ENCODE measurements at places on chromosomes 16 and 17.
A peak's percentile ranks its signal among the peaks of the same experiment; 100 is the strongest.

GRCh38 chr16:85209526-85210121, 97.4 kb upstream of the CIBAR2 start:
- no peak for ATAC-seq

- ATAC-seq = no peak
Measured at GRCh38 chr16:68298312-68298711, 12.4 kb downstream of the SLC7A6OS start.

GRCh38 chr16:57889522-57889921, 81.4 kb downstream of the CNGB1 start:
- no peak for ATAC-seq

- ATAC-seq = peak; percentile 89
Measured at GRCh38 chr17:66301864-66302741, at the start of gene PRKCA. PRKCA (plus strand) TSS chr17:66302613.

GRCh38 chr17:2421315-2422147, 20.7 kb upstream of the MNT start:
- no peak for ATAC-seq

DNA sequence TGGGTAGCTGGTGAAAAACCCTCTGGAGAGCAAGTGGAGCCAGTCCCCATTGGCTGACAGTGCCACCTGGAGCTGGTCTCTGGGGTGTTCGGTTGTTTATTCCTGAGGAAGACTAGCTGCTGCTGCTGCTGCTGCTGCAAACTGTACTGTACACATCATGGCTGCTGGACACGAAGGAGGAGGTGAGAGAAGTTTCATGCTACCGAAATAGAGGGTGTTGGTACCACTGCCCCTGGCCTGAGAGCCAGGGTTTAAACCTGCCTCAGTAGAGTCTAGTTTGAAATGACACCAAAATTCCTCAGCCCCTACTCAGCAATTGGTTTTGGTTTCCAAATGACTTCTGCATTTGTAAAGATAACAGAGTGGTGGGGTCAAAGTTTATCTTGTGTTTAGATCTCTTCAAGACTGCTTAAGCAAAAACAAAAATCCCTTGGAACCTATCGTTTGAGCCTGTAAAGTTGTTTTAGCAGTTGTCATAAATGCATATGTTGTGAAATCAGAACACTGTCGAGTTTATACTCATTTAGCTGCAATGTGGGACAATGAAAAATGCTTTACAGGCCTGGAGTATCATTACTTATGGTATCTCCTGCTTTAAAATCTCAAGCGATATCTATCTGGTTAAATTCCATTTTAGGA, 40.8 kb downstream of the CYB5B start:
- no peak for ATAC-seq

DNA sequence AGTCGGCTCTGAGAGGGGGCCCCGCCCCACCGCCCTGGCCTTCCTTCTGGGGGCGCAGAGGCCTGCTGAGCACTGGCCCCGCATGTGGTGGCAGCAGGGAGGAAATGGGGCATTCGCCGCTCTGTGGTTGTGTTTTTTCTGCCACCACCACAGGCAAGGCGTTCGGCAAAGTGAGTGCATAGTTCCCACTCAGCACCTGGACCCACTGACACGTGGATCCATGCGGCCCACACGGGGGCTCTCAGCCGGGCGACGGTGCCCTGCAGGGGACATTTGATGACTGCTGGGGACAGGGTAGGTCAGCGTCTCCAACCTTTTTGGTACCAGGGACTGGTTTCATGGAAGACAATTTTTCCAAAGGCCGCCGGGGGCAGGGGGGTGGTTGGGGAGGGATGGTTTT, 70.9 kb downstream of the ENGASE start:
- no peak for ATAC-seq

DNA sequence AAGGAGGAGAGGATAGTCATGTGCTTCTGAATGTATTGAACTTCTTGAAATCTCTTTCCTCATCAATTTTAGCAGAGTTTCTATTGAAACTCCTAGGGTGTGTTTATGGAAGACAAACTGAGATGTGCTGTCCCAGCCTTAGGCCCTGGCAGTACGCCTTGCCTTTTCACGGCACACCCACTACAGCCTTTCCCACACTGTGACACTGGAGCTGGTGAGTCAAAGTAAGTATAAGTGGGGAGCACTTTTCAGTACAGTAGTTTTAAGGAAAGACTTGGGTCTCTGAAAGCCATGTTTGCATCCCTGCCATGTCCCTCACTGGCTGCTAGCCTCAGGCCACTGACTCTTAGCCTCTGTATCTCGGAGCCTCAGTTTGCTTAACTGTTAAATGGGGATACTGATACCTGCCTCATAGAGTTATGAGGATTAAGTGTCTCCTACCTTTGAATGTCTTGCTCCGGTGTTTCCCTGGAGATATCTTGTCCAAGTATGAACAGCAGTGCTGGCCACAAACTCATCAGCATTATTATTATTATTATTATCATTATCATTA, 144.7 kb upstream of the CRHR1 start:
- no peak for ATAC-seq

- no peak for ATAC-seq
Measured at GRCh38 chr17:11996722-11997146, 541 bp downstream of the ZNF18 start.

DNA sequence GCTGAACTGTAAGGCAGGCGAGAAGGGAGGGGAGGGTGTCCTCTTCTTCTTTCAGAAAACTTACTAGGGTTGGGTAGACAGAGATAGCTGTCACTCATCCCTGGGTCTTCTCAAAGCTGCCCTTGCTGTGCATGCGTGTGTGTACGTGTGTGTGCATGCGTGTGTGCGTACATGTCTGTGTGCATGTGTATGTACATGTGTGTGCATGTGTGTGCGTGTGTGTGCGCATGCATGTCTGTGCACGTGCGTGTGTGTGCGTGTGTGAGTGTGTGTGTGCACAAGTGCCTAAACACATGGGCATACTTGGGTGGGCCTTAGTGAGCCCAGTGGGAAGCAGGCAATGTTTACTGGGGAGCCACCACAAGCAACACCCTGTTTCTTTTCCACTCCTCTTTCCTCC, 154.8 kb upstream of the TNRC6C start:
- ATAC-seq = no peak

DNA sequence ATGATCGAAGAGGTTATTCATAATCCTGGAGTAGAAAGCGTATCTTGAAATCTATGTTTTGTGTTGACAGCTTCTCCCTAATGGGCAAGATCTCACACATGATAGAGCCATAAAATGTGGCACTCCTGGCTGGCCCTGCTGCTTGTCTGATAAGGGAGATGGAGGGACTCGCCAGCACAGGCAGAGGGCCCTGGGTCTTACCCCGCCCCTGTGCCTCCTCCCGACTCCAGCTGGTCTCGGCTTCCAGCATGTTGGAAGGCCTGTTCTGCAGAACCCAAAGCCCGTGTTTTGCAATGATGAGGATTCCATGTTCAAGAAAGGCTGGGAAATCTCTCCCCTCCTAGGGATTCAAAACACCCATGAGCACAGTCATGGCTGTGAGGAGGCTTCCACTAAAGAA, 106.7 kb upstream of the SDK2 start:
- no peak for ATAC-seq

DNA sequence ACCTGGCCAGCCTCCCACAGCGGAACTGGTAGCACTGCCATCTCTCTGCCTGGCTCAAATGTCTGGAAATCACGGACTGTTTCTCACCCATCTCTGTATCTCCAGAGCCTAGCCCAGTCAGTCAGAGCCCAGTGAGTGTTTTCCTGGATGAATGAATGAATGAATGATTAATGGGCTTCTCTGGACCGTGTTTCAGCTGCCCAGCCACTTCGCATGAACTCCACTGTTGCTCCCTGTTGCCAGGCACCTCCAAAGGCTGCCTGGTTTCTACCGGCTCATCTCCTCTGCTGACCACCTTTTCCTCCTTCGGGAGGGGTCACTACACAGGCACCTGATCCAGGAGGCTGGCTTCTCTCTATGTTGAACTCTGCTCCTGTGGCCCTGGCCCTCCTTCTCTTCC, 91.0 kb upstream of the SDK2 start:
- peak; percentile 67 for ATAC-seq

DNA sequence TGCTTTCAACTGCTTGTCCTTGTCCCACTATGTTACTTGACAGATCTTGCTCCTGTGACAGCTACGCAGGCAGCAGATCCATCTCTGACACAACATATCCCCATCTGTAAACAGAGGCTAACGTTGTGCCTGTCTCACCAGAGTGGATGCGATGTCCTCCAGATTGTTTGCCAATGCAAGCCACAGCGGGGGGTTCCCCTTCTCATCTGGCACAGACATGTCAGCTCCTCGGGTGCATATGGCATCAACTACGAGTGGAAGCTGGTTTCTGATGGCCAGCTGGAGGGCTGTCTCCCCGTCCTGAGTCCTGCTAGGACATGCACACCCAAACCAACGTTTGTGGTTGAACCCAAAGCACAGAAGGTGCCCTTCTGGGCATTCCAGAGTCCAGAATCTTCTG, 39.0 kb downstream of the CYB5D2 start:
- no peak for ATAC-seq

GRCh38 chr17:69326377-69327059, 415 bp downstream of the ABCA5 start:
- peak; percentile 23 for ATAC-seq

GRCh38 chr17:2778489-2778888, 17.7 kb upstream of the RAP1GAP2 start:
- ATAC-seq = no peak

DNA sequence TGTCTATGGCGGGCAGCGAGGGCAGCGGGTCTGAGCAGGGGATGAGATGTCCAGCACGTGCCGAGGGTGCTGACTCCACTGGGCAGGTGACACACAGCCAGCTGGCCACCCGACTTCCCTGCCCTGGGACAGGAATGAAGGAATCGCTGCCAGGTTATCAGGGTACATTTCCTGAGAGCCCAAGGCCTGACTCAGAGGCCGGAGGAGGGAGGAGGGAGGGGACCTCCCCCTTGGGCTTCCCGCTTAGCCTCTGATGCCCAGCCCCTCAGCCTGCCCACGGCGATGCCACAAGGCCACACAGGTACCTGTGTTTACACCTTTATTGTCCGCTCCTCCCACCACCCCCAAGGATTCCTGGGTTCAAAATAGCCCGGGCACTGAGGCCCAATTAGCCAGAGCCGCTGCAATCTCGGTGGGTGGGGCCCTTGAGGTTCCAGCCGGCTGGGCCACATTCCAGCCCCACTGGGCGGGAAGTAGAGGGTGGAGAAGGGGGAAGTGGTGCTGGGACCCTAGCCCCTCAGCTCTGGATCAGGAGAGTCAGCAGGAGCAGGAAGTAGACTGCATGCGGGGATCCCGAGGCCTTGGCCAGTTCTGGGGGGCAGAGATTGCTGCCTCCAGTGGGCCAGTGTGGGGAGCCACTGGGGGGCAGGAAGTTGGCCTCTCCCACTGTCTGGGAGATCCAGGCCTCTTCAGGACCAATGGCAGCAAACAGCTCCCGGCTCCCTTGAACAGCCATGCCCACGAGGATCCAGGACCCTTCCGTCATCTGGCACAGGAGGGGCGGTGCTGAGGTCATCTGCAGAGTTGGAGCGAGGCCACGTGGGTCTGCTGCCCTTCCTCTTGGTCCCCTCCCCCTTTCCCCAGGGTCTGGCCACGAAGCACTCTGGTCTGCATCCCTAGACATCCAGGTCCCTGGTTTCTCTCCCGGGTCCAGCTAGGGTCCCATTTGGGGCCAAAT, 3.4 kb upstream of the PRSS8 start:
- ATAC-seq = no peak

- no peak for ATAC-seq
Measured at GRCh38 chr17:79532107-79532790, 78.6 kb downstream of the RBFOX3 start.

GRCh38 chr17:17151055-17151454, 55.1 kb downstream of the PLD6 start:
- no peak for ATAC-seq

- no peak for ATAC-seq
Measured at GRCh38 chr17:64217249-64217691, 45.8 kb downstream of the TEX2 start.

DNA sequence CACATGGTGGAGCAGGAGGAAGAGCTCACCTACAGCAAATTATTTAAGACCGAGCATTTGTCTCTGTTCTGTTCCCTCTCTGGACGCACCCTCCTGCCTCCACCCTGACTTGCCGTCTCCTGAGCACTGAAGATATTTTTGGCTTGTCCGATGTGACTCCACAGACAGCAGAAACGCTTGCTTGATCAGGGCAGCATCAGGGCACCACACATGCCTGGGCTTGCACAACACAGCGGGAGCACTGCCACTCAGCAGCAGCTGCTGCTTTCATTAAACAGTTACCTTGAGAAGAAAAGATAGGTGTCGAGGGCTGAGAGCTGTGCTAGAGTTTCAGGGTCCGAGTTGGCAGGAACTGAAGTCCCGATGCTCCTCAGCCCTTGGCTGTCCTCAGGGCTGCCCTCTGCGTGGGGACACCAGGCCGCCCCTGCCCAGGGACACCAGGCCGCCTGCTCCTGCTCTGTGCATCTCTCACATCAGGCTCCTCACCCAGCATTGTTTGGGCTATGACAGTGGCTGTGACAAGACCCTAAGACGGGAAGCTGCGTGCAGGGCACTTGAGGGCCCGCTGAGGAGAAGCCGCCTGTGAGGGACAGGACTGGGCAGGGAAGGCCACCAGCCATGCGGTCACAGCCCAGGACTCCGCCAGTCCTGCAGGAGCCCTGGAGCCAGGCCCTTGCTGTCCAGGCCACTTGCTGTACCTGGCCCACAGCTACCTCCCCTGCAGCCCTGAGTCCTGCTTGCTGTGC, 21.3 kb upstream of the CDH15 start:
- ATAC-seq = no peak

DNA sequence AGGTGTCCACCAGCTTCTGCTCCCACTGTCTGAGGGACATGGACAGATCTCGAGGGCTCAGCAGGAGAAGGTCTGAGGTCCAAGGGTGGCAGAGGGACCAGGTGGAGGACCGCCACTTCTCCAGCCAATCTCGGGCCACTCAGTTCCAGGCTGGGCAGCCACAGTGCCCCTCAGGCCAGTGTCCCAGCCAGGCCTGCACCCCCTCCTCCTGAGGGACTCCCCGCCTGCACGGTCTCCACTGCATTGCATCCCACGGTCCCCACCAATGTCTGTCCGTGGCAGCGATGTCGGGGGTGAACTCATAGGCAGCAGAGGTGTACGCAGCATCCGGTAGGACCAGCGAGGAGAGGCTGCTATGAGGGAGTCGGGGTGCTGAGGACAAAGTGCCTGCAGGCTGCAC, 64.2 kb upstream of the DOC2B start:
- ATAC-seq = no peak

GRCh38 chr17:81961521-81962498, 823 bp upstream of the NOTUM start:
- ATAC-seq = peak; percentile 12

DNA sequence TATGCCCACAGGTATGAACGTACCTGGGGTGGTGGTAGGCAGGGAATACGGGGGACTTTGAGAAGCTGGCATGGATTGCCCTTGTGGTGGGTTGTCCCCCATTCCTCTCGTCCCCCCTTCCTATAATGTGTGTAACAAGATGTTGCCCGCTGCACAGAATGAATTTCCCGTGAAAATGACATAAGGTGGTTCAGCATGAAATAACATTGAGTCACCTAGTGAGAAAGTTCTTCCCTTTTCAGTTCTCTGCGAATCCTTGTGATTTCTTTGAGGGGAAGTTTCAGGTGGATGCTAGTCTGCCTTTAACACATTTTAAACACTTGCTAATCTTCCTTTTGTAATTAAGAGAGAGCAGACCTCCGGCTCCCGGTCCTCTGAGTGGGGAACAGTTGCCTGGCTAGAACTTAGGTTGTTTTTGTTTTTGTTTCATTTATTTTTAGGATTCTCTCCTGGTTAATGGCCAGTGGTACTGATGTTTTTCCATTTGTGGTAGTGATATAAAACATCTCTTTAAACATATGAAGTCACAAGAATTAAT, 58.9 kb downstream of the RAP1GAP2 start:
- no peak for ATAC-seq

GRCh38 chr16:67150047-67150832, 558 bp downstream of the B3GNT9 start:
- ATAC-seq = peak; percentile 49

- no peak for ATAC-seq
Measured at GRCh38 chr16:57284952-57285363, 486 bp upstream of the PLLP start.

GRCh38 chr16:81327011-81327410, 12.2 kb downstream of the GAN start:
- ATAC-seq = no peak
